ENCODE measurements at places on chromosomes 5 and 9.

- no peak for DNase-seq
These were observed 44.6 kb upstream of the LPCAT1 start for GRCh38 chr5:1568201-1568979.

DNA sequence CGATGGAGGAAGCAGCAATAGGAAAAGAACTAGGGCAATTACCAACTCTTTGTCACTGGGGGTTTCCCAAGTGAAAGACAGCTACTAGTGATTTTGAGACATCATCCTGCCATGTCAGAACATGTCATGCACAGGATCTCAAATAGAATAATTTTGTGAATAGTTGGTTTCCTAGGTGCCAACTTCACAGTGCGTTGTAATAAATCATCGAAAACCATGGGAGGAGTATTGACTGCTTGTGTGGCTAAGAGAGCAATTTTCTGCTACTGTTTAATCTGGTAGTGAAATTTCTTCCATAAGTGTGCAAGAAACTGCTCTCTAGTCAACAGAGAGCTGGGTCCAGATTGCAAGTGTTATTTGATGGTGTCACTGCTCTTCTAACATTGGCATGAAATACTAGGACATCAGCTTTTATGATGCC lies 168.6 kb downstream of the NNT start:
- DNase-seq, result no peak

DNA sequence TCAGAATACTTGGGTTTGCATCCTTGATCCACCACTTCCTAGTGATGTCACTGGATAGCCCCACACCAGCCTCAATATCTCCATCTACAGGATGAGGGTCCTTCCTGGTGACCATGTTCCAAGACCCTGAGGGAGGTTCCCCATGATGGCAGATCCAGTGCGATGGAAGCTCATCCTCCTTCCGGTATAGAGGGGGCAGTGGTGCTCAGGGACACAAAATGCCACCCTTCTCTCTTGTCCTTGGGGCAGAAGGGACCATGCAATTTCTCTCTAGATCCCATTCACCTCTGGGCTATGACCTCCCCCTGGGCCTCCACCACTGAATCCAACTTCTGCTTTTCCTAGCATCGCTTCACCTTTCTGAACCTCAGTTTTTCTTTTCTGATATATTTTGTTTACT lies 5.4 kb upstream of the SLC25A51 start:
- no peak for DNase-seq

DNA sequence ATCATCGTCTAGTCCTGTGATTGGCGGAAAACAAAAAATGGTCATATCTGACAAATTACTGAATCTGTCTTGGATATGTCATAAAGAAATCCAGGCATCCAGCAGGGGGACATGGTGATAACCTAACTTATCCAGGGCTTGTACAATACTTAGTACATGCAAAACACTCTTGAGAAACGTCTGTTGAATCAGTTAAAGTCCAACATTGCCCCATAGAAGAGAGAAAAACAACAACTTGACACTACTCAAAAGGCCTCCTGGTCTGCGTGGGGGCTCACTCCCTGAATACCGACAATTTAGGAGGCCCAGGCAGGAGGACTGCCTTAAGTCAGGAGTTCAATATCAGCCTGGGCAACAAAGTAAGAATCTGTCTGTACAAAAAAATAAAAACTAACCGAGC lies 217.5 kb downstream of the DCP2 start:
- DNase-seq, result no peak

DNA sequence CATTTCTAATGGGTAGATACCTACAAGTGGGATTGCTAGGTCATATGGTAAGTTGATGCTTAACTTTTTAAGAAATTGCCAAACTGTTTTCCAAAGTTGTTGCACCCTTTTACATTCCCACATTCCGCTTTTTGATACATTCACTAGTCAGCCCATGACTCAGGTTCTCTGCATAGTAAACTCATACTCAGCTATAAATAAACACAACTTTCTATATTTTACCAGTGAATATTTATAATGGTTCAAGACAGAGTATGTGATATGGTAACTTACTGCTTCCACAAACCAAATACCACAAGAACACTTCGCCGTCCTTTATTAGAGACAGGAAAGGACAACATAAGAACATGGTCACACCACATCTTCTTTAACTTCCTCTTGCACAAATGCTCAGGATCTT lies 54.0 kb downstream of the PLPP1 start:
- DNase-seq, result no peak

DNA sequence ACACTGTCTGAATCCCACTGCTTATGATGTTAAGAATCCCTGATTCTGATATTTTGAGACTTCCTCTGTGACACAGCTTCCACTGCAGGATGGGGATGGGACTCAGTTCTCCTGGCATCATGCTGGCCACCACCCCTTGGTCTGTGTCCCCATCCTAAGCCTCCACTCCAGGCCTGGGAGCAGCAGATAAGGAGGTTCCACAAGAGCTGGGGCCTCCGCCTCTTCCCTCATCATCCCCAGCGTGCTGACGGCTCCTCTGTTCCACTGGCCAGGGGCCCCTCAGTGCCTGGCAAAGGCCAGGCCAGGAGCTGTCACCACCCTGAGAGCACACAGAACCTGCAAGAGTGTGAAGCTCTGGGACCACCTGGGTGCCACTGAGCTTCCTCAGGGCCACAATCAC lies 40.6 kb downstream of the CAMK2A start:
- no peak for DNase-seq

DNA sequence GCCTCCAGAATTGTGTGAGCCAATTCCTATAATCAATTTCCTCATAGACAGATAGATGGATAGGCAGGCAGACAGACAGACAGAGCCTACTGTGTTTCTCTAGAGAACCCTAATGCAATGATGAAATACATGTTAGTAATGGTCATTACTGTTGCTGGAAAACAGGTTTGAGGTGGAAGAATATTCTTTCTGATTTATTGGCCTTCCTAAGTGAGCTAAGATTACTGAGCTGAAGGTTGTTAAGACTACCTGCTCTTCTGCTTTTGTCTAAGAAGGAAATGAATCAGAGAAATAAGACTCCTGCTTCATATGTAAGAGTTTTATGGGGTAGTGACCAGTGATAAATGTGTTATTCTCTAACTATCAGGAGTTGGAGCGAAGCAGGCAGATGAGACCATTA lies 219.9 kb downstream of the ELAVL2 start:
- DNase-seq, result no peak

DNA sequence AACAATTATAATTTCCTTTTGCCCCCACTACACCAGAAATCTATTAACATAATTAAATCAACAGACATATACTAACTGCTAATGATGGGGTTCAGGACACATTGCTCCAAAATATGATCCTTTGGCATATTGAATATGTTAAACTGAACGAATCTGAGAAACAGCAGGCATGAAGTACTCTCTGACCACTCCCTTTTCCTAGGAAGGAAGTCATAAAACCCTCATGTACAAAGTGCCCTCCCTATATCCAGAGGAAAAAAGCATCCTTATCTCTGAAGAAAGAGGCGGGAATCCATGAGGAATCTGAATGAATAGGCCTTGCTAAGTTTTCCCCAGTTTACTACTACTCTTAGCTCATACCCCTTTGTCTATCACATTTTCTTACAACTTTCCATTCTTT lies 67.9 kb downstream of the ADAMTS6 start:
- no peak for DNase-seq

DNA sequence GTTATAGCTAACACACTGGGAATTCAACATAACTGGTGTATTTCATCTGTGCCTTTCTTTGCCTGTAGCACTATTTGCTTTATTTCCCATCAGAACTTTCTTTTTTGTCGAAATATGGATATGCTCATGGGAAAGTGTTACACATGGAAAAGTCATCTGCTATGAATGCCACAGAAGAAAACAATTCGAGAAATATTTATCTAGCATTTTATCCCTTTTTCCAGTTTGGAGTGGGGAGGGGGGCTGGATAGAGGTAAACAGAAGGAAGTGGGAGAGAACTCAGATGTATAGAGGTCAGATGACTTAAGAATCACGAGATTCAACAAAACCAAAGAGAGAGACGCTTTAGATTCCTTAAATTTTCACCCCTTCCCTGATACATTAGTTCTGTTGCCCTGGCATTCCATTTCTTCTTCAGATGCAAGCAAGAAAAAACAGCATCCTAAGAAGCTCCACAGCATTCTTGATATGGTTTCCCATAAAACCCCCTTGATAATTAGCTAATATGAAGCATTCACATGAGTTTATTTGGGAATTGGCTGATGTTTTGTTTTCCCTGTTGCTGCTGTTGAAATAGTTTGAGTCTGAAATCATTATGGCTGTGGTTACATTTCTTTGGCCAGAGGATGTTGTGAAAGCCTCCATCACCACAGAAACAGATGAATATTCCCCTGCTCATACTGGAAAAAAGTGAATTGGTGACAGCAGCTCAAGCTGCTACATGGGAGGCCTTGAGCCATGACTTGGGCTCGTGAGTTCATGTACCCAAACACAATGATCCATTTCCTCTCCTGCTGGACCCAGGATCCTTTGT lies 335.8 kb upstream of the DAB2 start:
- no peak for DNase-seq

DNA sequence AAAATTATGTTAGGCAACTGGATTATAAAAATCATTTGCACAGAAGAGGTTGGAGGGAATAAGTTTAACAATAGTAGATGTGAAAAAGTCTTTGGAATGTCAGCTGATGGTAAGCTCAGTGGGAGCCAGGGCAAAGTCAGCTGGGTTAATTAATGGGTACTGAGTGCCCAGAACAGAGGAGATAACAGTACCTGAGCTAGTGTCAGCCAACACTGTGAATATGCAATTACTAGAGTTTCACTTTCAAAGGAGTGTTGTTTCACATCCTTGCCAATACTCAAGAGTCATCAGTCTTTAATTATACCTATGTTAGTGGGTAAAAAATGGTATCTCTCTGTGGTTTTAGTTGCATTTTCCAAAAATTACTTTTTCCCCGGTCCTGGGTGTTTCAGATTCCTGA lies 135.1 kb downstream of the KIF4B start:
- DNase-seq, result no peak

- DNase-seq, result no peak
These were observed 196.0 kb downstream of the NR2F1-AS1 start for GRCh38 chr5:93384995-93385394.

DNA sequence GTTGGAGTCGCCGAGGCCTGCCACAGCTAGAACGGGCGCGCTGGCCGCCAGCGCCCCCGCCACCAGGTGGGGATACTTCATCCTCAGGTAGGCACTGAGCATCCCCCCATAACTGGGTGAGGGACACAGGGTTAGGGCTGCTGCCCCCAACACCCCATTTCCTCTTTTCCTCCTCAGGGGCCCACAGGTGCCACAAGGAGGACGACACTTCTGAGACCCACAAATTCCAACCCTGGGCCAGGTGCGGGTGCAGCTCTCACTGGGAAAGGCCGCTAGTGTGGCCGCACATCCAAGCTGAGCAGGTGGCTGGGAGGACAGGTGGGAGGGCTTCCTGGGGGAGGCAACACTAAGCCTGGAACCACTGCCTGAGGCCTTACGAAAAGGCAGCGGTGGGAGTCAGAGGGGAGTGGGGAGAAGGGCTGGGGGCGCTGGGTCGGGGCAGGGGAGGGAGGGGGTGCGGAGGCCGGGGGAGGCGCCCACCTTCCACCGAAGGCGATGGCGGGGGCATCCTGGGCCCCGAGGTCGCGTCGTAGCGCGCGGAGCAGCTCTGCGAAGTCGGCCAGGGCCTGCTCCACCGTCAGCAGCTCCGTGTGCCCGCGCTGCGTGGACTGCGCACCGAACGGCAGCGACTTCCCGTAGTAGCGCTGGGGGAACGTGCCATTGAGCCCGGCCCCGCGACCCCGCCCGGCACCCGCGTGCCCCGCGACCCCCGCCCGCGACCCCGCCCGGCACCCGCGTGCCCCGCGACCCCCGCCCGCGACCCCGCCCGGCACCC lies 961 bp downstream of the DPP7 start:
- DNase-seq, result no peak

DNA sequence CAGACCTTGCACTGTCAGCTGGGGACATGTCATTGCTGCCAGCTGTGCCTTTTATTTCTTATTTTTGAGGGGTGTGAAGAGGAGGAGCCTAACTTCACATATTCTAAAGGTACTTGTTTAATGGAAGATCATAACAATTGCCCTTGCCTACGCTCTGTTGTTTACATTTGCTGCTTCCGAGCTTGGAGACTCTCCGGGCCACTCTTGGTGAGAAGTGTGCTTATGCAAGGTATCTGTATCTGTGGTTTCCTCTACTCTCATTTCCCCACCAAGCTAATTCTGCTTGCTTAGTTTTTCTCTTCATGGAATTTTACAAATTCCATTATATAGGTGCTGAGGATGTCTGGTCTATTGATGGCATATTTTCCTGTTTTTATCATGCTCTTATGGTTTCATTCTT lies 105.3 kb downstream of the RASGRF2 start:
- DNase-seq, result no peak

DNA sequence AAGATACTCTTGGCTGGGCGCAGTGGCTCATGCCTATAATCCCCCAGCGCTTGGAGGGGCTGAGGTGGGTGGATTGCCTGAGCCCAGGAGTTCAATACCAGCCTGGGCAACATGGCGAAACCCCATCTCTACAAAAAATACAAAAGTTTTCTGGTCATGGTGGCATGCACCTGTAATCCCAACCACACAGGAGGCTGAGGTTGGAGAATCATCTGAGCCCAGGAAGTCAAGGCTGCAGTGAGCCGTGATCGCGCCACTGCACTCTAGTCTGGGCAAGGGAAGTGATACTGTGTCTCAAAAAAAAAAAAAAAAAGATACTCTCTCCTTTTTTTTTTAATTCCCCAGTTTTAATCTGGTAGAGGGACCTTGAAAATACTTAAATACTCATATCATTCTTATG lies 15.0 kb downstream of the ANKRD33B start:
- no peak for DNase-seq

- no peak for DNase-seq
These were observed 1.9 kb downstream of the FOXB2 start for GRCh38 chr9:77021291-77021894.

DNA sequence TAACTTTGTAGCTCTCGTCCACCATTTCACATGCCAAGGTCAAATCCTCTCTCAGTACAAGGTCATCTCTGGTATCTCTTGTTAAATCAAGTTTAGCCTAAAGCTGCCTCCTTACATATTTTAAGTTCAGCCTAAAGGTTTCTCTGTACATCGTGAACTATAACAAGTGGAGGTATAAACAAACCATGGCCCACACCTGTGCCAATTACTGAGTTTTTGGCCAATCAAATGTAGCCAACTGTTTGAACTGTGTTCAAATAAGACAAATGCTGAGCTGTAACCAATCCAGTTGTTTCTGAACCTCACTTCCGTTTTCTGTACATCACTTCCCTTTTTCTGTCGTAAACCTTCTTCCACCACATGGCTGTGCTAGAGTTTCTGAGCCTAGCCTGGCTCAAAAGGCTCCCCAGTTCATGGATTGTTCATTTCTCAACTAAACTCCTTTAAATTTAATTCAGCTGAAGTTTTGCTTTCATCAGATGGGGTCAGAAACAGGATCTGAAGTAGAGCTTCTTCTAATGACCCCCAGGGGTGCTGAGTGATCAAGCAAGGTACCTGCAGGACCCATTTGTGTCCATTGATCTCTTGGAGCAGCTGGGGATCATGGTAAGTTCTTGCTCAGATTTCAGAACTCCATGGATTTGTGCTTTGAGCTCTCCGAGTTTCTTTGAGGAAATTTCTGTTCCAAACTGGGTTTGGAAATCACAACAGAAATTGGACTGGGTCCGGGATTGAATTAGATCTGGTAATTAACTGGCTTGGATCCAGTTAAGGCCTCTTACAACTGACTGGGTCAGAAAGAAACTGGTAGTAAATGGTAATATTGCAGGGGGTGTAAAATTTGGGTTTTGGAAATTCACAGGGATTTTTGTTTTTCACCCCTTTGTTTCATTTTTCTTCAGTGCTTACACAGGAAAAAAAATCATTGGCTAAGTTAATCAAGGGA lies 11.0 kb upstream of the NANS start:
- DNase-seq, result no peak

- no peak for DNase-seq
These were observed 12.6 kb downstream of the HSD17B3 start for GRCh38 chr9:96289392-96289791.

- no peak for DNase-seq
These were observed 24.5 kb upstream of the SEMA4D start for GRCh38 chr9:89522261-89522958.
